SJCRH30 (cell line): ENCODE measurements at places on chromosomes 3 and 15. TPM values are rescaled to one million over a fixed set of nuclear protein-coding genes. Genes with fewer than 3 reads are reported as not detected.

DNA sequence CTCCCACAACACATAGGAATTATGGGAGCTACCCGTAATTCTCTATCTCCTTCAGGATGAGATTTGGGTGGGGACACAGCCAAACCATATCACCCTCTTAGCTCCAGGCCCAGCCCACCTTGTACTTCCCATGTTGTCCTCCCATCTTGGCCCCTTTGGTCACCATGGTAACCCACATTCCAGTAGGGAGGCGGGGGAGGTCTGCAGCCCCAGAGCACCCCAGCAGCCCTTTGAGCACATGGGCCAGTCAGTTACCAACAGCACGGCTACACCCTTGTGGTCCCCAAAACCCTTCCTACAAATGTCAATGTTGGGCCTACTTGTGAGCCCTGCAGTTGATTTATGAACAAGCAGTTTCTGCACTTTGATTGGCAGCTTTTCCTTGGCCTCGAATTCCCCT lies 84.5 kb downstream of the LRRK1 start:
- no peak overlapping the region for H3K4me3 ChIP-seq
- no peaks in the 10 kb centered on the region for H3K27me3 ChIP-seq
- peaks cover 18% of the 10 kb centered on the region for H3K4me1 ChIP-seq
- peaks cover 2% of the 10 kb centered on the region; the same call in 1 of the 2 replicates for H3K36me3 ChIP-seq
- no peak overlapping the region for H3K27ac ChIP-seq

GRCh38 chr3:71026634-71027578 lies 556.6 kb downstream of the FOXP1 start:
- no peak overlapping the region for H3K4me3 ChIP-seq
- no peaks in the 10 kb centered on the region for H3K36me3 ChIP-seq
- DNase-seq, result no peak

DNA sequence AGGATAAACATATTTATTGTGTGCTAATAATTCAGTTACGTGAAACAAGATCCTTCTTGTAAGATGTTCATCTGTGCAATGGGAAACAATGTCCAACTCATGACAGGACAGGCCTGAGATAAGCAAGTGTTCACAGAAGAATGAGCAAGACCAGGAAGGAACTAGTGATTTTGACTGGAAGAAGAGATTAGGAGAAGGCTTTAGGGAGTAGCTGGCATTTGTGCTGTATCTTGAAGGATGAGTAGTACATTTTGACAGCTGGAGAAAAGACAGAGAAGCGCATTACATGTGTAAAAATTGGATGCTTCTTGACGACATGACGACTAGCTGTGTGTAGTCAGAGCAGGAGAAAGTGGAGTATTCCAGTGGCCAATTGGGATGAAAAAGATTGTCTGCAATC lies 48.4 kb downstream of the GBE1 start:
- no peaks in the 10 kb centered on the region for H3K27me3 ChIP-seq
- no peak overlapping the region for H3K27ac ChIP-seq
- no peaks in the 10 kb centered on the region for H3K36me3 ChIP-seq

GRCh38 chr3:98734735-98735134 lies 28.4 kb upstream of the ST3GAL6 start:
- H3K4me3 ChIP-seq, result no peak overlapping the region
- no peaks in the 10 kb centered on the region for H3K36me3 ChIP-seq
- DNase-seq, result no peak
- H3K27me3 ChIP-seq, result no peaks in the 10 kb centered on the region
- no peak overlapping the region for H3K27ac ChIP-seq

DNA sequence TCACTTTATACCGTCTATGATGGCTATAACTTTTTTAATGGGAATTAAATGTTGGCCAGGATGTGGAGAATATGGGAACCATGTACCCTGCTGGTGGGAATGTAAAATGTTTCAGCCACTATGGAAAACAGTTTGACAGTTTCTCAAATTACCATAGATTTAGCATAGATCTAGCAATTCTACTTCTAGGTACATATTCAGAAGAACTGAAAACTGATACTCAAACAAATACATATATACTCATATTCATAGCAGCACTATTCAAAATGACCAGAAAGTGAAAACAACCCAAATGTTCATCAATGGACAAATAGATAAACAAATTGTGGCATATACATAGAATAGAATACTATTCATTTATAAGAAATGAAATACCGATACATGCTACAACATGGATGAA lies 539.4 kb downstream of the IGSF11 start:
- no peak overlapping the region for H3K4me3 ChIP-seq
- H3K27me3 ChIP-seq, result 0 out of 2 replicates have a peak, but pooled peaks cover 5% of the 10 kb centered on the region
- H3K36me3 ChIP-seq, result no peaks in the 10 kb centered on the region
- no peak overlapping the region for H3K27ac ChIP-seq
- H3K4me1 ChIP-seq, result no peaks in the 10 kb centered on the region

DNA sequence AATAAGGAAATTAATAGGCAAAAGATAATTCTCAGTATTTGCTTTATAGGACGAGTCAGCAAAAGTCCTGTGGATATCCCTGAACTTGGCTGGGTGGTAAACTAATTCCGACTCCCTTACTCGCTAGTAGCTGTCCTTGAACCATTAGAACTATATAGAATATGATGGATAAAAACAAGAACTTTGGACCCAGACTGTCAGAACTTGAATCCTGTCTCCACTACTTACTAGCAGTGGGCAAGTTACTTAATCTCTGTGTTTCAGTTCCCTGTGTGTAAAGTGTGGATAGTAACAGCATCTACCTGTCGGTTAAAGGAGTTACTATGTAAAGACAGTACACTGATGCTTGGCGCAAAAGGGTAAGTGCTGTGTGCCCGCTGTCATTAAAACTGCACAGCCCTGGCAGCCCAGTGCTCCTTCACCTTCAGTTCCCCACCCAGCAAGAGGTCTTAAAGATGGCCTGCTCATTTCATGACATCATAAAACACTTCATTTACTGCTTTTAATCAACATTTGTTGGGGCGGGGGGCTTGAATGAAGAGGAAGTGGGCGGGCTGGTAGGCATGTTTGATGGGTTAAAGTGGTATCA lies 7.3 kb downstream of the TPM1 start:
- no peak overlapping the region; the same call in 1 of the 2 replicates for H3K4me3 ChIP-seq
- H3K36me3 ChIP-seq, result 0 out of 2 replicates have a peak, but pooled peaks cover 2% of the 10 kb centered on the region
- H3K27ac ChIP-seq, result no peak overlapping the region
- H3K27me3 ChIP-seq, result no peaks in the 10 kb centered on the region
- DNase-seq, result no peak

- no peaks in the 10 kb centered on the region for H3K36me3 ChIP-seq
- H3K4me3 ChIP-seq, result no peak overlapping the region
- no peaks in the 10 kb centered on the region for H3K27me3 ChIP-seq
Measured at GRCh38 chr15:30065025-30065801, 17.5 kb upstream of the GOLGA8J start.

DNA sequence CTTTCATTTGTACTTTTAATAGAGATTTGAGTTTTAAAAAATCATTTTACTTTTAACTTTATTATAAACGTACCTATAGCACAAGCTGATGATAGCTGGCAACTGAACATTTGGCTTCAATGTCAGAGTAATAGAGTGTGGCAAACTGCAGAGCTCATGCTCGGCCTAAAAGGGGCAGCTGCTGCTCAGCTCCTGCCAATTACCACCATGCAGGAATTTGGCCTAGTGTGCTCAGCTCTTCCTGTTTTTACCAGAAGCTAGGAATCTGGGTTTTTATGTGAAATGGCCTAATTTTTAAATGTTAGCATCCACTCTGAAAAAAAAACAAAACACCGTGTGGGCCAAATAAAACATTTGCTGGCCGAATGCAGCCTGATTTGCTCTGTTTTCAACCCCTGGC lies 1.8 kb downstream of the IFT122 start:
- DNase-seq, result peak; percentile 40
- H3K27me3 ChIP-seq, result no peaks in the 10 kb centered on the region
- peaks cover 9% of the 10 kb centered on the region for H3K4me1 ChIP-seq

- 0 out of 2 replicates have a peak, but pooled peaks cover 8% of the 10 kb centered on the region for H3K27me3 ChIP-seq
- no peak for DNase-seq
- no peaks in the 10 kb centered on the region for H3K4me1 ChIP-seq
Measured at GRCh38 chr15:91780387-91780786, 73.1 kb upstream of the SLCO3A1 start.

- no peaks in the 10 kb centered on the region for H3K27me3 ChIP-seq
- peak within 1 kb of the TSS; percentile 91 for H3K4me3 ChIP-seq
- peak; percentile 80 for DNase-seq
- H3K27ac ChIP-seq, result peak within 1 kb of the TSS; percentile 86
- no peaks in the 10 kb centered on the region for H3K36me3 ChIP-seq
Measured at GRCh38 chr3:38453075-38453912, at the start of gene ACVR2B. Gene ACVR2B, plus strand, starts transcription at chr3:38453890. Its CDS starts 433 bp downstream, at chr3:38454323.

DNA sequence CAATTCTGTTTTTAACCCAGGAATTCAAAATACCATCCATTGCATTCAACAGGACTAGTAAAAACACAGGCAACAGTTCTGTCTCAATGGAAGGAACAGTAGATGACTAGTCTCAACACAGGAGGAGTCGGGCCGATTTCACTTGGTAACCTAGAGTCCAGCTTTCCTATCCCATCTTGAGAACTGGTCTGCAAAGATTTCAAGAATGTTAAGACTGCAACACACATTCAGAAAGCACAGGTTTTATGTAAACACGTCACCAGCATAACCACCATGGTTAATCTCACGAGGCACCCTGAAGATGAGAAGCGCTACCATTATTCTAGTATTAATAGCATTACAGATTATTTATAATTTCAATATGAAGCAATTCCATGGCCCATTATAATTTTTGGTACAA lies 22.0 kb downstream of the UQCC5 start:
- H3K27ac ChIP-seq, result no peak overlapping the region
- no peaks in the 10 kb centered on the region for H3K4me1 ChIP-seq
- H3K27me3 ChIP-seq, result no peaks in the 10 kb centered on the region
- no peak overlapping the region for H3K4me3 ChIP-seq
- peaks cover 40% of the 10 kb centered on the region for H3K36me3 ChIP-seq

DNA sequence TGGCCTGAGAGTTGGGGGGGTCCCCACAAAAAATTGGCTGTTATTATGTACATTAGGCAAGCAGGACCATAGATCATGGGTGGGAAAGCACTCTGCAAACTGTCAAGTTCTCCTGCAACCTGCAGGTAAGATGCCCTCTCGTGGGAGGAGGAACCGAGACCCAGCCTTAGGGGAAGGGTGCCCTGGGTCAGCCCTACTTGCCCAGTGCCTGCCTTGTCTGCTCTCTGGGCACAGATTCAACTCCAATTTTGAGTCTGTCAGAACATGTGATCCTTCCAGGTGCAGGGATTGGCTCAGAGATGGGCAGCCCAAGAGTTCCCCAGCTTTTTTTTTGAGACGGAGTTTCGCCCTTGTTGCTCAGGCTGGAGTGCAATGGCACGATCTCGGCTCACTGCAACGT lies 99.2 kb downstream of the PLXNA1 start:
- H3K27me3 ChIP-seq, result no peaks in the 10 kb centered on the region
- no peak overlapping the region for H3K4me3 ChIP-seq
- no peaks in the 10 kb centered on the region for H3K4me1 ChIP-seq

- no peak overlapping the region for H3K4me3 ChIP-seq
- peaks cover 26% of the 10 kb centered on the region for H3K4me1 ChIP-seq
- H3K27ac ChIP-seq, result no peak overlapping the region
- DNase-seq, result no peak
- no peaks in the 10 kb centered on the region for H3K27me3 ChIP-seq
Measured at GRCh38 chr3:124634210-124635168, 95.8 kb upstream of the UMPS start.

DNA sequence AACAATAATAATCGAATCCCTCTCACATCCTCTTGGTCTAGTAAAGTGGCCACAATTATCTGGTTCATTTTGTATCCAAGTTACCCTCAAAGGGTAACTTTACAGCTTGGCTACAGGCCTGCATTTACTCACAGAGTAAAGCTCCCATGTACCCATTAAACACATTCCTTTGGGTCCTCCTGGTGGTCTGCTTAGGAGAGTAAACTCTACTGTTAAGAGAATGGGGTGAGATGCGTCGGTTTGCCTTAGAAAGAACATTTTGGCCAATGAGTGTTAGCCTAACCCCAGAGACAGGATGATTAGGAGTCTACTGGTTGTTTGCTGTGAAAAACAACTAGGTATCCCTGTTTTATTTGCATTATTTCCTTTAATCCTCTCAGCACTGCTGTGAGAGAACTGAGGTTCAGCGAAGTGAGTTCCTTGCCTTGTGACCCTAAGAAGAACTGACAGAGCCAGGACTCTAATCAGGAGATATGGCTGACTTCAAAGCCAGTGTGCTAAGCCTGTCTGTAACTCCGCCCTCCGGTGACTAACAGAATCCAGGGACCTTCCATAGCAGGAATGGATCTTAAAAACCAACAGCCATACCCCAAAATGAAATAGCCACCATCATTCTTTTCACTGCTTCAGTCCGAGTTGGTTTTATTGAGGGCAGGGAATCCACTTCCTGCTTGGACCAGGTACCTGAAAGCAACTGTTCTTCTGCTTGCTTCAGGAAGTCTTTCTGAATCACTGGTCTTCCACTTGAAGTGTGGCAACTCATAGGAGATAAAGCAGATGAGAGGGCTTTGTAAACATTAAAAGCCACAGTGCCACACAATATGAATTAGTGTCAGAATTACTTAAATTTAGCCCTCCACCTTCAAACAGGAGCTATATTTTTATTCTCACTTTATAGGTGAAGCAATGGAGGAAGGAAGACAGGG lies 317.3 kb upstream of the WNT5A start:
- peaks cover 11% of the 10 kb centered on the region for H3K4me1 ChIP-seq
- H3K36me3 ChIP-seq, result no peaks in the 10 kb centered on the region
- DNase-seq, result no peak
- peak overlapping the region; percentile 14; the same call in 1 of the 2 replicates for H3K27ac ChIP-seq
- H3K4me3 ChIP-seq, result no peak overlapping the region

Gene TMEM40
- 0.10 TPM in 1 of 2 replicates, not detected in the other for total RNA-seq

Gene C3orf70
- total RNA-seq, result 11.7 and 11.8 TPM in 2 replicates

Gene MFN1
- total RNA-seq, result 40.5 and 42.1 TPM in 2 replicates

Gene CKMT1B
- total RNA-seq, result 0.43 TPM in 1 of 2 replicates, not detected in the other

Gene CADM2
- 12.0 and 20.8 TPM in 2 replicates for total RNA-seq

Gene WNT5A
- 33.1 and 34.6 TPM in 2 replicates for total RNA-seq

Gene SLC12A8
- total RNA-seq, result 3.6 and 3.7 TPM in 2 replicates

Gene VPS8
- total RNA-seq, result 44.3 and 47.2 TPM in 2 replicates
